ENCODE measurements at places on chromosomes 1 and 21.

GRCh38 chr1:51578383-51579109, 38.3 kb upstream of the OSBPL9 start:
- no peak for DNase-seq

DNA sequence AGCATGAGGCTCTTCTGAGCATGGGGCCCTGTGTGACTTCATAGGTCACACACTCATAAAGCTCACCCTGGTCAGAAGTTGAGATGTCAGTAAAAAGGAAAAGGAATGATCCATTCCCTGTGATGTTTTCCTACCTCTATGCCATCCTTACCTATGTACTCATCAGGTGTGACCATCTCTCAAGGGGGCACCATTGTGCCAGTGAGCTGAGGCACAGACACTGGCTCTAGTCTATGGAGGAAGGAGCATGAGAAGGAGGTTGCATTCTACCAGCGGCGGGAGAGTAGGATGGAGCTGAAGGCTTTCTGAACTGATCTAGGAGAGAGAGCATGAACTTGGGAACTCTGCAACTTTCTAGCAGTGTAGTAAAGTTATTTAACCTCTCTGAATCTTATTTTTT, 65.8 kb upstream of the RGL1 start:
- DNase-seq: no peak

DNA sequence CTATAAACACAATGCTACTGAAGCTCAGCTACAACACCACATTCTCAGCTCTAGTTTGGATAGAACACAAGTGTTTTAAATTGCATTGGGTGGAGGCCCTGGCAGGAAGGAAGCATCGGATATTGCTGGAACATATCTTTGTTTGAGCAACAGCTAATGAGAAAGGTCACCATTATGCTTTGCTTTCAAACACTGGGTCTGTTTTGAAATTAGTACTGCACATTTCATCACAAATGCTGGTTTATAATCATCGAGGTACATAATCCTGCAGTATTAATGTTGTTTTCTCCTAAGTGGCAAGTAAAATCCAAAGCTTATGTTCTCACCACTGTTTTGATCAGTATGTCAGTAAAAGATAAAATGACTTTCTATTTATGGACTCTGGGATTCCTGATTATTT, 61.5 kb upstream of the ARHGAP29 start:
- no peak for DNase-seq

GRCh38 chr1:28208818-28209441, 23.9 kb downstream of the DNAJC8 start:
- no peak for DNase-seq

DNA sequence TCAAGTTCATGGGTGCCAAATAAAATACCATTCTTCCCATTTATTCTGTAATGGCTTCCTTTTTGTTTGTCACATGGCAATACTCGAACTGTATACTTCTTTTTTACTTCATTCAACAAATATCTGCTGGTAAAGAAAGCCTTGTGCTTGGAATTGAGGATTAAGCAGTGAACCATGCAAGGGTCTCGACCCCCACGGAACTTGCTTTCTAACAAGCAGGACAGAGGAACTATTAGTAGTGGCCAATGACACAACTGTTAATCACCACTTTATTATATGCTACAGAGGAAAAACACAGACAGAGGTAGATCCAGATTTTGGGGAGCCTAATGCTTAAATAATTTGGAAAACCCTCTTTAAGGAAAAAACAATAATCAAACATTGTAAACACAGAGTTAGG, 542.2 kb downstream of the DPYD start:
- no peak for DNase-seq

- no peak for DNase-seq
Measured at GRCh38 chr21:38741950-38742256, 63.8 kb upstream of the ETS2 start.

- DNase-seq: no peak
Measured at GRCh38 chr1:22646384-22646783, 3.0 kb downstream of the C1QC start.

- no peak for DNase-seq
Measured at GRCh38 chr1:98331243-98331642, 330.3 kb upstream of the SNX7 start.

- DNase-seq: no peak
Measured at GRCh38 chr1:11474826-11475225, 4.1 kb upstream of the DISP3 start.

- DNase-seq: no peak
Measured at GRCh38 chr1:161987872-161988271, 35.8 kb downstream of the OLFML2B start.

DNA sequence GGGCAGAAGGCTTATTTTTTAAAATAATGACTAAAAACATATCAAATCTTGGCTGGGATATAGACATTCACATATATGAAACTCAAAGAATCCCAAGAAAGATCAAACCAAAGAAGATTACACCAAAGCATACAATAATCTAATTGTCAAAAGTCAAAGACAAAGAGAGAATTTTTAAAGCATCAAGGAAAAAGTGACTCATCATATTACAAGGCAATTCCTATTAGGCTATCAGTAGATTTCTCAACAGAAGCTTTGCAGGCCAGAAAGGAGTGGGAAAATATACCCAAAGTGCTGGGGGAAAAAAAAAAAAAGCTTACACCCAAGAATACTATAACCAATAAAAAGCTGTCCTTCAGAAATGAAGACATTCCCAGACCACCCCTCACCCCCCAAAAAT, 375.6 kb downstream of the BRINP2 start:
- no peak for DNase-seq
